ENCODE measurements at places on chromosomes 5 and 9.
A peak's percentile ranks its signal among the peaks of the same experiment; 100 is the strongest.

DNA sequence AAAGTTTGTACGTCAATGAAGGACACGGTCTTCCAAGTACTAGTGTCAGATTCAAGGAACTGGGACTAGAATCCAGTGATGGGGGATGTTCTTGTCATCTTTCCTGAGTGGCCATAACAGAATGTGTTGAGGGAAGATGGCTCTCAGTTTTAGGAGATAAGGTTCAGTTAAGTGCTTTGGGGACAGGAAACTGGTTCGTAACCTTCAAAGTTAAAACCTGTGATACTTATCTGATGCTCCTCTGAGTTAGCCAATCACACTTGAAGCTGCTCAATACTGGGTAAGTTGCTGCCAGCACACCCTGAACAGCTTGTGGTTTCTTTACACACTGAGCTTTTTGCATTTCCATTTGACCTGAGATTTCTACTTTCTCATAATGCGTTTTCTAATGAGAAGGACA, 64.4 kb downstream of the PIK3R1 start:
- no peak for DNase-seq

- no peak for DNase-seq
Observed at GRCh38 chr5:40027400-40027799, 602.6 kb upstream of the DAB2 start.

GRCh38 chr5:17912794-17913193, 278.5 kb downstream of the TAF11L14 start:
- DNase-seq = no peak

DNA sequence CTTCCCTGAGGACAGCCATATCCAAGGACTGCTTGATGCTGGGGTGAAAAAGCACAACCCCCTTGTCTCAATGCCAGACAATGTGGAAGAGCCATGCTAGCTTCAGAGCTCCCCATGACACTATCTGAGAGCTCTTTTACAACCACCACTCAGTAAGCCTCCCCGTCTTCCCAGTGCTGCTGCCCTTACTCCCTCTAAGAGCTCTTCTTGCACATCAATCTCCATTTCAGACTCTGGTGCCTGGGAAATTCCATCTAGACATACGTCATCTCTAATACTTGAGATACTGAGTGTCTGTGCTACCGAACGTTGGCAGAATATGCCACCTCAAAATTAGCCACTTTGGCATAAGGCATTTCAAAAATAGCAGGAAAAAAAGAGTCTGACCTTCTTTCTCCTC, 94.5 kb downstream of the EDIL3 start:
- no peak for DNase-seq

- DNase-seq = peak; percentile 90
Observed at GRCh38 chr5:142821733-142822487, 51.7 kb downstream of the ARHGAP26 start.

- no peak for DNase-seq
Observed at GRCh38 chr9:20426019-20426418, 196.3 kb downstream of the MLLT3 start.

DNA sequence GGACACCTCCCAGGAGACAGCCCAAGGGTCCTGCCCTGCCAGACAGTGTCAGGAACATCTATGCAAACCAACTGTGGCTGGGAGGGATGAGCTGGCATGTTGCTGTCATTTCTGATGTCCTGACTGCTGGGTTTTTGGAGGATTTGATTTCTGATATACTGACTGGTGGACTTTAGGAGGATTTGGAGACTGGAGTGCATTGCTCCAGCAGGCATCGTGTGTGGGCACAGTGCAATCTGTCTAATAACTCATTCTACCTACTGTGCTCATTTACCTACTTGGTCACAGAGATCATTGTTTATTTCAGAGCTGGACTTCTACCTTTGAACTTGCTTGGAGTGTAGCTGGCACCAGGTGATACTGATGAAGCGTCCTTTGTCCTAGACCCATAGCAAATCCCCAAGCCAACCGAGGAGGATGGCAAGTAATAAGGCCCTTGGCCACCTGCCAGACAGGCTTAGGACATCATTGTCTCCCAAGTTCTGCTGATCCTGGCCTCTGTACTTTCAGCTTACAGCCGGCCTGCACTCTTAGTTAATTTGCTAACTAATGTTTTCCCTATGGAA, 124.3 kb upstream of the ICE1 start:
- no peak for DNase-seq

GRCh38 chr5:65332591-65332990, 149.1 kb downstream of the ADAMTS6 start:
- no peak for DNase-seq

GRCh38 chr5:3027185-3027865, 275.8 kb upstream of the IRX2 start:
- DNase-seq = no peak

DNA sequence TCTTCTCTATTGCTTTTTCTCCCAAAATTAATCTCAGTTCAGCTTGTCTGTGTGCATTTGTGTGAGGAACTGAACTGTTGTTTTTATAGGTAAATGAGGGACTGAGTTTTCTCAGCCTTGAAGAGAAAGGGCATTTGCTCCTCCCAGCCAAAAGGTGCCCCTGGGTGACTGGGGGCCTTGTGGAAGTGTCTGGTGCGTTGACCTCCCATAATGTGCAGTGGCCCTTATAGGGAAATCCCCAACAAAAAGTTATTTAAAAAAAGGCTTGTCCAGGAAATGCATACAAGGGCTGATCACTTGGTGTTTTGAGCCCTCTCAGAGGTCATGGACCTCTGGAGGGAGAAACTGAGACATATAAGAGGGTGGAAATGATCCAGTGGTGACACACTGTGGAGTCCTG, 239.7 kb upstream of the KLF9 start:
- DNase-seq = no peak

- DNase-seq = no peak
Observed at GRCh38 chr9:128715436-128715750, 8.5 kb downstream of the ZDHHC12 start.

GRCh38 chr5:1089621-1090040, 22.2 kb downstream of the SLC12A7 start:
- no peak for DNase-seq

- DNase-seq = no peak
Observed at GRCh38 chr9:125413579-125413978, 152.0 kb downstream of the GAPVD1 start.

GRCh38 chr5:206406-206805, 11.5 kb downstream of the CCDC127 start:
- DNase-seq = no peak

- DNase-seq = no peak
Observed at GRCh38 chr5:83353231-83353630, 118.3 kb upstream of the VCAN start.

DNA sequence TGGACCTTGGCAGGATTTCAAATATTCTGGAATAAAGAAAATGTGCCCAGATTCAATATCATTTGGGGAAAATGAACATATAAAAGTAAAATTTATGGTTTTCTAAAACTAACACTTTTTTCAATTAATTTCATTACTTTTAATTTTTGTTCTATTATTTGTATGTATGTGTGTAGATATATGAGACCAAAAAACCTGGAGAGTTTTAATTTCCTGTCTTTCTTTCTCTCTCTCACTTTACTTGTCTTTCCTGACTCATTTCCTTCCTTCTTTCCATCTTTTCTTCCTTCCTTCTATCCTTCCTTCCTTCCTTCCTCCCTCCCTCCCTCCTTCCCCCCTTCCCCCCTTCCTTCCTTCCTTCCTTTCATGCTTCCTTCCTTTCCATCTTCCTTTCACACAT, 137.0 kb downstream of the NPR3 start:
- DNase-seq = no peak

DNA sequence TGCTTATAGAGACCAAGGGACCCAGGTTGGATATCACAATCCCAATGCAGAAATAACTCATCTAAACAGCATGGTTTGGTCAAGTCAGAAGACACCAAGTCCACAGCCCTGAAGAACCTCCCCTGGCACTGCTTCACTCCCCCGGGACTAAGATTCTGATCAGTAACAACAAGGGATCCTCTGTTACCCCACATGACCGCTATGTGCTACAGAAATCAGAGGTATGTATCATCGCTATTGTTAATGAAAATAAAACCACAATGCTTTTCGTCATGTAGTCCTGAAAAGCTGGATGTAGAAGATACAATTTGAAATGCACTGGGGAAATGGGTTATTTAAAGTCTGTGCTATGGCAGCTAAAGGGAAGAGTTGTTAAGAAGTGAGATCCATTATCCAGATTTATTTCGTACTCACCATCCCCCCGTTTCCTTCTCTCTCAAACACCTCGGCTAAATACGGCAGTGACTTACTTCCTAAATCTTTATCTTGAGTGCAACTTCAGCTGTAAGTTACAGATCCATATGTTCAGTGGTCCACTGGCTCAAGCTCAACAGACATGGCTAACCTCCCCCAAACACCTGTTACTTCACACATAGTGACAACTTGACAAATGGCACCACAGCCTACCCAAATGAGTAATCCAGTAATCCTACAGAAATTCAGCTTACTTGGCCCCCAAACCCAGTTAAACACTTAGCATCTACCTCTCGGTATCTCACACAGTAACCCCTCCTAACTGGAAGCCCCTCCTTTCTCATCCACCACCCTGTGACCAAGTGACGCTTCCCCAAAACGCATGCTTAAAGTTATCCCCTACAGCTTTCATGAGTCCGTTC, 129.2 kb downstream of the MYO10 start:
- no peak for DNase-seq

GRCh38 chr5:11429254-11429653, 475.0 kb downstream of the CTNND2 start:
- DNase-seq = no peak

- DNase-seq = no peak
Observed at GRCh38 chr5:144691936-144692335, 521.3 kb downstream of the KCTD16 start.

GRCh38 chr9:118644066-118644465, 725.2 kb downstream of the BRINP1 start:
- DNase-seq = no peak

GRCh38 chr9:892123-892522, 50.6 kb downstream of the DMRT1 start:
- peak; percentile 37 for DNase-seq

GRCh38 chr9:133148199-133149129, 15.2 kb downstream of the GBGT1 start:
- DNase-seq = peak; percentile 71

DNA sequence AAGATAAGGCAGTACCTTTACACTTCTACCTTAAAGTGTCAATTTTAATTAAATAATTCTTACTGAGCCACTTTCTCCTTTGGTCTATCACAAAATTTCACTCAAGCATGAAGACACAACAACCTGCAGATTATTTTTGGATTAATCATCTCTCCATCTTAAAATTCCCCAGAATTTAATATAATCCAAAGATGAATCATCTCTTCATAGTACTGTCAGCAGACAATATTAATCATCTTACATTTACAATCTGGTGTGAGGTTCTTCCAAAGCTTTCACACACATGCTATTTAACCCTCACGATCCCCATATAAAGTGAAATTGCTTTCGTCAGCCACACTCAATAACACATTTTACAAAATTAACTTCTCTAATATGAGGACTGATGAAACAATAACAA, 43.0 kb downstream of the LHFPL2 start:
- DNase-seq = no peak

GRCh38 chr5:132526290-132526973, 16.9 kb downstream of the IL5 start:
- peak; percentile 57 for DNase-seq

- DNase-seq = no peak
Observed at GRCh38 chr5:57199866-57200265, 26.0 kb downstream of the GPBP1 start.

- DNase-seq = peak; percentile 65
Observed at GRCh38 chr5:157366741-157367674, 93.0 kb upstream of the NIPAL4 start.

DNA sequence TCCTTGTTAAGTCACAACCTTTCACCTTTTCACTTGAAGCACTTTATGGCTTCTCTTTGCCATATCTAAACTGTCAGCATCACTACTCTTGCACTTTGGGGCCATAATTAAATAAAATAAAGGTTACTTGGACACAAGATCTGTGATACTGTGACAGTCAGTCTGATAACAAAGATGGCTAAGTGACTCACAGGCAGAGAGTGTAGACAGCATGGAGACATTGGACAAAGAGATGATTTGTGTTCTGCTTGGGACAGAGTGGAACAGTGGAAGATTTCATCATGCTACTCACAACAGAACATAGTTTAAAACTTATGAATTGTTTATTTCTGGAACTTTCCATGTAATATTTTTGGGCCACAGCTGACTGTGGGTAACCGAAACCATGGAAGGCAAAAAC, 81.7 kb upstream of the SMC5 start:
- DNase-seq = no peak

GRCh38 chr9:123149067-123149466, 115.6 kb downstream of the GPR21 start:
- no peak for DNase-seq

GRCh38 chr9:94922098-94922607, 195.7 kb downstream of the AOPEP start:
- DNase-seq = peak; percentile 6

GRCh38 chr9:132486706-132487350, 76.8 kb downstream of the CFAP77 start:
- no peak for DNase-seq

DNA sequence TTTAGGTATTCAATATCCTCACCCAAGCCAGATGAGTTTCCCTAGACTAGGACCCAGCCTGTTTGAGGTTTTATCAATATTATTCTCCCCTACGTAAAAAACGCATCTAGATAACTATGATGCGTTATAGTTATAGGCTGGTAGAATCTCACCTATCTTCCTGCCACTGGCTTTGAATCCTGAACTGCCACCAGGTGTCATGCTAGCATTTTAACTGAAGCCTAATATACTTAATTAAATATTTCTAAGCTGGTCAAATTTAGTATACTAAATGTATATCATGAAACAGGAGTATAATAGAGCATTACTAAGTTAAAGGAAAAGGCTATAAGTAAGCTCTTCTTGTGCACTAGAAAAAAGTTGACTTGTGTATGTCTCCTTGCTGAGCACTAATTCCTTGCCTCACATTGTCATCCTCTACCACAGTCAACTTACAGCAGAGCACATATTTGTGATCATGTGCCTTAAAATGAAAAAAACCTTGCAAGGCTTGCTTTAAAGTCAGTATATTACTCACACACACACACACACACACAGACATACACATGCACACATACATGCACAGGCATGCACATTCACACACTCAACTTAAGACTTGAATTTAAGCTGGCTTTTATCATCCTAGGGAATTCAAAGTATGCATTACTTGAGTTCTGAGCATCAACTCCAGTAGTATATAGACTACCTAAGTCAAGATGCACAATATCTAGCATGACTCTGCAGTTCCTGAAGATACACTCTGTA, 303.4 kb downstream of the ADGRV1 start:
- DNase-seq = no peak

GRCh38 chr5:24646915-24647314, 2.1 kb upstream of the CDH10 start:
- DNase-seq = no peak

- peak; percentile 80 for DNase-seq
Observed at GRCh38 chr9:130905125-130905901, 8.7 kb upstream of the QRFP start.

All from NB4 (cell line).